Activated T-cell treated with anti-CD3 and anti-CD28 coated beads for 1 hour (primary cell): ENCODE measurements at places on chromosomes 7 and 10.

DNA sequence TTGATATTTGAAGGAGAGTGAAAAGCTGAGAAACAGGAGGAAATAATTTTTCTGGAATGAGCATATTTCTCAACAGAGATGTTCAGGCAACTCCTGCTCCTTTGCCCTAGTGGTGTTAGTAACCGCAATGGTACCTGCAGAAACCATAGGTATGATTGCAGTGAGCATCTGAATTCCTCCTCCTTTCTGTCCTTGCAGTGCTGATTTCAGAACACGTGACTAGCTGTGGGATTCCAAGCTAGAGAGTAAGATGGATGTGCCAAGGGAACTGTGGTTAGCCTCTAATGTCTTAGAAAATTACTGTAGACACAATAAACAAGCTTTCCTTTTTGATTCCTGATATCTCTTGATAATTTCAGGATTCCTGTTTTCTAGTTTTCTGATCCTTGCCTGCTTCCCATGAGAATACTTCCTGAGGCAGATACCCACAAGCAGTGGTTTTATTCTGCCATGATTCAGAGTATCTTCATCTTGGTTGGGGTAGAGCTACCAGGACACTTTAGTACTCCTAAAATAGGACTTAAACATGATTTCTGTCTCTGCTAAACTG lies 27.5 kb downstream of the LRGUK start:
- no peak for DNase-seq

- no peak for DNase-seq
These were observed 78.6 kb upstream of the ARMC3 start for GRCh38 chr10:22849077-22849805.

DNA sequence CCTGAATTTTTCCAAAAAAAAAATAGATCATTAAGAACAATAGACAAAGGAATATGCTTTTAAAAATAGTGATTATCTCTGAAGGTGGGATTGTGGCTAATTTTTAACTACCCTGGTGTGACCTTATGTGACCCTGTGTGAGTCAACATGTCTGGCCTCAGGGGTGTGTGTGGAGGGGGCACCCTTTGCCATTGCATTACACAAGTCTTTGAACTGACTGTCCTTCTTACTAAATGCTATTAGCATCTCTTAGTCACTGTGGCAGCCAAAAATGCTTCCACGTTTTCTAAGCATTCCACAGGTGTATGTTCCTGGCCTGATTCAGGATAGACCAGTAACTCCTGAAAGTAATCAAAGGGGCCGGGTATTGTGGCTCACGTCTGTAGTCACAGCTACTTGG lies 175.4 kb downstream of the MGMT start:
- no peak for DNase-seq

DNA sequence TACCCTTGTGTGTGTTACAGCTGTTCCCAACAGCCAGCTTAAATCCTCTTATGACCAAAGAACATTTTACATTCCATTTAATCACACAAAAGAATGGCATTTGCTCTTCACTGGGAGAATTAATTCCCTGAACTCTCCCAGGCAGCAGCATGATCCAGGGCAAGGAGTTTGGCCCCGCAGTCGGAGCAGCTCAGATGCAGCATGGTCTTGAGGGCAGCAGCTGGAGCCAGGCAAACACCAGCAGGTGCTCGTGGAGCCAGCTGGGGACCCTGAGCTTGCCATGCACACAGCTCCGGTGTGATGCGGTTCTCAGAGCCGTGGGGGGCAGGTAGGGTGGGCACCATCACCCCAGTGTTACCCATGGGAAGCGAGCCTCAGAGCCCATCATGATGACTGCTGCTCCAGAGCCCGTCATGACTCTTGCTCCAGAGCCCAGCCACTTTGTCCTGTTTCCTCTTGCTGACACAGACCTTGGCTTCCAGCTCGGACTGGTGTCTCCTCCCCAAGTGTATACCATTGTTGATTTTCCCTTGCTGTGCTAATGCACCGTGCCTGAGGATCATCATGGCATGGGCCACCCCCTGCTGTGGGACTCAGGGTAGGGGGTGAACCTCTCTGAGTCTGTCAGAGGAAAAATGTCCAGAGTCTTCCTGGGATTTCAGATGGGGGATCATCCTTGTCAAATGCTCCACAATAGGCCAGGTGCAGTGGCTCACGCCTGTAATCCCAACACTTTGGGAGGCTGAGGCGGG lies 75.8 kb downstream of the ZRANB1 start:
- DNase-seq: no peak

- no peak for DNase-seq
These were observed 175.6 kb upstream of the VWC2 start for GRCh38 chr7:49597805-49598204.

DNA sequence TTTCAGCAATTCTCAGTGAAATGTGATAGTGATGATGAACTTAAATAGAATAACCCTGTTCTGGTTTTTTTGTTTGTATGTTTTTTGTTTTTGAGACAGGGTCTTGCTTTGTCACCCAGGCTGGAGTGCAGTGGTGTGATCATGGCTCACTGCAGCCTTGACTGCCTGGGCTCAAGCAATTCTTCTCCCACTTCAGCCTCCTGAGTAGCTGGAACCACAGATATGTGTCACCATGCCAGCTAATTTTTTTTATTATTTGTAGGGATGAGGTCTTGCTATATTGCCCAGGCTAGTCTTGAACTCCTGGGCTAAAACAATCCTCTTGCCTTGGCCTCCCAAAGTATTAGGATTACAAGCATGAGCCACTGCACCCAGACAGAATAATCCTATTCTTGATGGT lies 14.3 kb upstream of the COL17A1 start:
- no peak for DNase-seq

GRCh38 chr7:16060502-16060901 lies 360.8 kb downstream of the CRPPA start:
- DNase-seq: no peak

GRCh38 chr7:94414980-94415379 lies 20.3 kb downstream of the COL1A2 start:
- DNase-seq: no peak

DNA sequence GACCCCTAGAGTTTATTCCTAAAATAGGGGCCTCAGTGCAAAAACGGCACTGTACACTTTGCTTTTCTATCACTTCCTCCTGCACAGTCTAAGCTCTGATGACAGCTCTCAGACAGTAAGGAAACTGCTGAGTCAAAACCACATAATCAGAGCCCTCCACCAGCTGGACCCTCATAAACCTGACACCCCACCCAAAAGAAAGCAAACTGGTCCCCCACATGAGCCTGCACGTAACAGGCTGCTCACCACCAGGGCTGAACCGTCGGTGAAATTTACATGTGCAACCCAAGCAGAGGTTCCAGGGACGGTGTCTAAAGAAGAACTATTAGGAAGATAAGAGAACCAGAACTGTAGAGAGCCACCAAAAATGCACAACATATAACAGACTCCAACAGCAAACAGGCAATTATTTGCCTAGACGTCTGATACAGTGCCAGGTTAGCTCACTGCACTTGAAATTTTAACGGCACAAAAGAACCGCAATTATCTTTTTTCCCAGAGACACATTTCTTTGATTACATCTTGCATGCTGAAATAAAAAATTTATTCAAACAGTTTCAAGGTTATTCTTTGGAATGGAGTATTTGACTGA lies 19.6 kb downstream of the SGMS1 start:
- DNase-seq: no peak

DNA sequence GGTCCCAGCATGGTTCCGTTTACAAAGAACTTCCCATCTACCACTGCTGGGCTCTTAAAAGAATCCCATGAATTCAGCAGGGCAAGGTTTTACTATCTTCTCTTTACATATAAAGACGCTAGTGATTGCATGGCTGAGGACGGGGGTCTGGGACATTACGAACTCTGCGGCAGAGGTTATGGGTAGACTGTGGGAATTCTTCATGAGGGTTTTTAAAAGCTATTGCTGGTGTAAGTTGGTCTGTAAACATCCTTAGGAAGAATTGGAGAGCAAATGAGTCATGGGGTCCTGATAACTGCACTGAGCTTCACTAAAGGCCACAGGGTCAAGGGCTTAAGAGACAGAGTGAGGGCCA lies 53.1 kb upstream of the TMEM72 start:
- DNase-seq: no peak

DNA sequence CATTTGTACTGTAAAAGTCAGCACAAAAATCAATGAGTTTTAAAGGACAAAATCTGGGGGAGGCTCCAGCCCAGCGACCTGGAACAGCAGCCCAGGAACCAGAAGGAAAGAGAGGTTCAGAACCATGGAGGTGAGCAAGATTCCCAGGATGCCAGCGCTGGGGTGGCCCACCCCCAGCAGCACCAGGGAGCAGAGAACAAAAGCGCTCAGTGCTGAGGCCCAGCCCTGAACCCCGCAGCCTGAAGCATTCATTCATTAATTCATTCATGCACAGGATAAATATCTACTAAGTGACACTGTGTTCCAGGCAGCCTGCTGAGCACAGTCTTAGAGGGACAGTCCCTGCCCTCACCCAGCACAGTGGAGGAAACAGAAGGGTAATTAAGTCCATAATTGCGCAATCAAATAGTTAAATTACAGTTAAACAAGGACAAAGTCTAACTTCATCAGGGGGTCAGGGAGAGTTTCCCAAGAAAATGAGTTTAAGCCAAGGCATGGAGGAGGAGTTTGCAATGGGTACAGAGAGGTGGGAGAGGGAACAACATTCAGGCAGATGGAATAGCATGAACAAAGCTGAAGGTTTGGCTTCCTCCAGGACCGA lies 202.3 kb downstream of the GRID1 start:
- no peak for DNase-seq

GRCh38 chr10:22010973-22011408 lies 7.5 kb upstream of the DNAJC1 start:
- DNase-seq: no peak

- DNase-seq: no peak
These were observed at the start of gene AMPH for GRCh38 chr7:38630720-38631673. Gene AMPH, minus strand, starts transcription at chr7:38631373. Its CDS starts 22 bp downstream, at chr7:38631351.

DNA sequence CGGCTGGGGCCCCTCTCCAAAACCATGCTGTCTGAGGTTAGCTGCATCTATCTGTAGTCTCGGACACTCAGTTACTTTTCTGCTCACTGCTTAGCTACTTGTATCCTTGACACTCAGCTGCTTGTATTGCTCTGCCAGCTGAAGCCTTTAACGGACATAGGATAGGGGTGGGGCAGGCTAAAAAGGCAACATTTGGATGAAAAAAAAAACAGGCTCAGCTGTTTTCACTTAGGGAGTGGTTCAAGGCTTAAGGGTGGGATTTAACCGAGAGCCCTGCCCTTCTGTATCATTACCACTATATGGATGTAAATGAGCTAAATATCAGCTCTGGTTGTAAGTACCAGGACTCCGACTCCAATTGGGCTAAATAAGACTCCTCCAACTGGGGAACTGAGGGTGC lies 28.6 kb downstream of the LSMEM1 start:
- DNase-seq: no peak

- no peak for DNase-seq
These were observed 9.9 kb downstream of the CRPPA start for GRCh38 chr7:16411391-16411790.

DNA sequence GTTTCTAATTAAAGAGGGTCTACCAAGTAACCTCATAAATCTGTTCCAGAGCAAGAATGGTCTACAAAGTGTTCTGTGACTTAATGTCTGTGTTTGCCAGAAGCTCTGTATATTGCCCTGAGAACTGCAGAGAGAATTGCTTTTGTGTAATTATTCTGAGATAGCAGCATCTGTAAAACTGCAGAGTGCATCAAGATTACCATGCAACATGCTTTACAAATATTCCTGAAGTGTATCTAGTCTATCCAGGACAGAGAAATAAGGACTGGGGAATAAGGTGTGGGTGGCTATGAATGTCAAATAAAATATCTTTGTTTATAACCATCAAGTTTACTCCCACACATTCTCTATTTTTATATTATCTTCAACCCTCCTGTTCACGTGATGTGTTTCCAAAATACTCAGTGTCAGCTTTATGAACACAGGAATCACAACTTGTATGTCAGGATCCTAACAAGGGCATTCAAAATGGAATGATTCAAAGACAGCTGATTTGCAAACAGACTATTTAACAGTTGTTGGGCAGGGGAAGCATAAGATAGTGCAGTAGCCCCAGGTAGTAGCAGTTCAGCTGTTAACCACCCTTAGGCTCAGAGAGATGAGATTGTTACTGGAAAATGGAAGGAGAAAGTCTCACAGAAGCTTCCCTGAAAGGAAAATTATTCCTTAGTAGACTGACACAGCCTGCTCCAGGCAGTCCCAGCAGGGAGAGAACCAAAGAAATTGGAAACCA lies 15.3 kb upstream of the LIPA start:
- no peak for DNase-seq

DNA sequence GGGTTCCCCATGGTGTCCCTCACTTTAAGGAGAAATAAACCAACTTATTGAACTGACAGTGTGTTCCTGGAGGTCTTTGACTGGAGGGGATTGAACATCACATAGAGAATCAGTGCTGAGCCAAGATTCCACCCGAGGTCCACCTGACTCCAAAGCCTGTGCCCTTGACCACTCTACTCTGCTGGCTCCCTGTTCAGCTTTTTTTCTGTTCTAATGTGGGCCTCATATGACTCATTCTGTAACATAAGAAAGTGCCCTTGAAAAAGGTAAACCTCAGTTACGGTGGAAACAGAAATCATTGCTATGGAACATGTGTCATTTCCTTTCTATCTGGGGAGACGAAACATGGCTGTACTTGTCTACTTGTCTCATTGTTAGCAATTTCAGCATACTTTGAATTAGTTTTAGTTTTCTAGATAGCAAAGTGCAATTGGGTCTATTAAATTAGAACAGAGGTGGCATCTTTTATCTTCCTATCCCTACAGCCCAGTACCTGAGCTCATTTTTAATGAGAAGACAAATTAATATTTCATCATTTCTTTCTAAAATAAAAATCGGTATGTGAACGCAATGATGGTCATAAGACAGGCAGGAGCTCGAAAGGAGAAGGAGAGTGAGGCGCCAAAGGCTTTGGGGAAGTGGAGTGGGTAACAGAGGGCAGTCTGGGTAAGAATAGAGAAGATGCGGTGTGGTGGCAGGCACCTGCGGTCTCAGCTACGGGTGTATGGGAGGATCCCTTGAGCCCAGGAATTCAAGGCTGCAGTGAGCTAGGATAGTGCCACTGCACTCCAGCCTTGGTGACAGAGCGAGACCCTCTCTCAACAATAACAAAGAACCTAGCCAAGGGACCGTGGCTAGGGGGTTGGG lies 1.5 kb downstream of the GSDME start:
- no peak for DNase-seq

- DNase-seq: no peak
These were observed 108.0 kb downstream of the SND1 start for GRCh38 chr7:127759945-127760421.
